ENCODE measurements at places on chromosomes 11 and 22.

- no peak for DNase-seq
Observed at GRCh38 chr11:60872124-60872960, 5.0 kb downstream of the ZP1 start.

- no peak for DNase-seq
Observed at GRCh38 chr11:79313530-79313913, 127.3 kb downstream of the TENM4 start.

- no peak for DNase-seq
Observed at GRCh38 chr22:20796731-20797130, 22.8 kb downstream of the SERPIND1 start.

DNA sequence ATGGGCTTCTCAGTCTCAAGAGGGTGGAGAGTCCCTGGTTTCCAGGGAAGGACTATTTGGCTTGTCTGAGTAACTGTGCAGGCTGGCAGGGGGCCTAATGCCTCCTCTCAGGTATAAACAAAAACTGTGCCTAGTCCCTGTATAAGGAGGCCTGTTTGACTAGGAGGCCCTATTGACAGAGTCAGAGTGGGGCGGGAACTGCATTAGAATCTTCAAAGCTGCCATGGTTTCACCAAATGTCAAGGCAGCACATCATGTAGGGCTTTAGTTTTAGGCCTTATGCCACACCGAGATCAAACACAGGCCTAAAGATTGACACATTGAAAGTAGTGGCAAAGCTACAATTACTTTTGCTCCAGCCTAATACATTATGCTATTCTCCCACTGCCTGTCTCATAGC, 611.5 kb upstream of the B3GAT1 start:
- DNase-seq, result no peak

DNA sequence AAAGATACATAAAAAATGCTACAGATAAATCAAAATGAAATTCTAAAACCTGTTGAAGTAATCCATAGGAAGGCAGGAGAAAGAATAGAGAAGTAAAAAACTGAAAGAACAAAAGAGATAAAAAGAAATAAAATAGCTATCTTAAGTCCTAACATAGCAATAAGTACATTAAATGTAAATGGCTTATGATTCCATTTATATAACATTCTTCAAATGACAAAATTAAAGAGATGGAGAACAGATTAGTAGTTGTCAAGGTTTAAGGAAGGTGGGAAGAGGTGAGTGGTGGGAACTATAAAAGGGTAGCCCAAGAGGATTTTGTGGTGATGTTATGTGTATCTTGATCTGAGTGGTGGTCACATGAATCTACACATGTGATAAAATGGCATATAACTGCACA, 254.8 kb downstream of the FAM76B start:
- no peak for DNase-seq

DNA sequence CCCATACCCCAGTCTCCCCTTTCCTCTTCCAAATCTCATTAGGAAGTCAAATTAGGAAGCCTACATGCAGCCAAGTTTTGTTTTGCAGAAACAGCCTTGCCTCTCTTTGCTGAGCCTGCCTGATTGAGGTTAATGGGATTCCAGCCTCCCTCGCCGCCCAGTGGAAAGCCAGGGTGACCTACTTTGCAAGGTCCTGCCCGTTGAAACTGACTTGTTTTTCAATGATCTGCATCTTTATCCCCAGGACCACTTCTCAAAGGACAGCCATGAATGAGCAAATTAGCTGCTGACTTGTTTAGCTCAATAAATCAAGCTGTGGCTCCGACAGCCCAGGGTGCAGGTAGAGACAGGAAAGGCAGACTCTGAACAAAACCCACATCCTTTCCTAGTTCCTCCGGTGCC, 110.4 kb downstream of the RRAS2 start:
- peak; percentile 8 for DNase-seq

DNA sequence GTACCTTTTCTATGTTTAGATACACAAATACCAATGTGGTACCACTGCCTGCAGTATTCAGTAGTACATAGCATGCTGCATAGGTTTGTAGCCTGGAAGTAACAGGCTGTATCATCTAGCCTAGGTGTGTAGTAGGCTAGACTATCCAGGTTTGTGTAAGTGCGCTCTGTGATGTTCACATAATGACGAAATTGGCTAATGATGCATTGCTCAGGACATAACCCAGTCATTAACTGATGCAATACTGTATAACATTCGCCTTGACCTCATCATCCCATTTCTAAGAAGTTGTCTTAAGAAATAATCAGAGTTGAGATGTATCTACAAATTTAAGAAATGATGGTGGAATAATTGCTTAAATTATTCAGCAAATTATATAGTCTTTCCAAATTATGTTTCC, 116.0 kb upstream of the TIMP3 start:
- DNase-seq, result no peak

GRCh38 chr11:69312453-69313404, 18.8 kb downstream of the MYEOV start:
- DNase-seq, result no peak

DNA sequence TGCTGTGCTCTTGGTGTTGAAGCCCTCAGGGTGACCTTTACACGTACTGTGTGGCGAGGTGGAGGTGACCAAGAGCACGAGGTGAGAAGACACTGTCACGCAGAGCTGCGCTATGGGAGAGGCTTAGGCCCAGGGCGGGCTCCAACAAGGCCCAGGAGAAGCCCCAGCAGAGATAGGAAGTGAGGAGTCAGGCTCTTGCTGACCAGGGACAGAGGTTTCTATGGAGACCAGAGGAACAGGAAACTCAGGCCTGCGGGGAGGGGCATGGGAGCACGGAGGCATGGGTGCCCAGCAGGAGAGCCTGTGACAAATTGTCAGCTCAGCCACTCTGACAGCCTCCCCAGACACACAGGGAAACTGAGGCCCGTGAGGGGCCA, 15.8 kb downstream of the DGKZ start:
- DNase-seq, result no peak

GRCh38 chr22:45845076-45845487, 131.9 kb downstream of the WNT7B start:
- DNase-seq, result no peak

DNA sequence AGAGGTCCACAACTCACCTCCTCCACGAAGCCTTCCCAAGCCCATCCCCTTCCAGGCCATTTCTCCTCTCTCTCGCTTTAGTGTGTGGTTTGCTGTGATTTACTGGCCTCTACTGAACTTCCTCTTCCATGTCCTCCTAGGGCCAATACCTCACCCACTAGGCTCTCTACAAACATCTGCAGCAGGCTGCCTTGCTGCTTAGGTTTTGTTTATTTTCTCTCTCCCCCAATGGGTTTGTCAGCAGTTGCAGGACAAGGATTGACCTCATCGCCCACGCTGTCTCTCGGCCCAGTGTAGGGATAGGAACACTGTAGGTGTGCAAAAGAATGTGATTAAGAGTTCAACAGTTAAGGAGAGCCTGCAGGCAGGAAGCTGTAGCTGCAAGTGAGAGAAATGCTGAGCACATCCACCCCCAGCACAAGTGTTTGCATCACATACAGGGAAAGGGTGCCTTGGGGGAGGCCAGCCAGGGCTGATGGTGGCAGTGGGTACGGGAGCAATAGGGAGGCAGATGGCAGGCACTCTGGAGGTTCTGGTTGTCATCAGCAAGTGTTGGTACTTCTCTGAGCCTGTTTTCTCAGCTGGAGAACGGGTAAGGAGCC, 1.4 kb downstream of the PC start:
- DNase-seq, result no peak

GRCh38 chr11:70522309-70522592, 123.9 kb downstream of the CTTN start:
- DNase-seq, result no peak
